ENCODE measurements at places on chromosomes 5 and 9.
A peak's percentile ranks its signal among the peaks of the same experiment; 100 is the strongest.

DNA sequence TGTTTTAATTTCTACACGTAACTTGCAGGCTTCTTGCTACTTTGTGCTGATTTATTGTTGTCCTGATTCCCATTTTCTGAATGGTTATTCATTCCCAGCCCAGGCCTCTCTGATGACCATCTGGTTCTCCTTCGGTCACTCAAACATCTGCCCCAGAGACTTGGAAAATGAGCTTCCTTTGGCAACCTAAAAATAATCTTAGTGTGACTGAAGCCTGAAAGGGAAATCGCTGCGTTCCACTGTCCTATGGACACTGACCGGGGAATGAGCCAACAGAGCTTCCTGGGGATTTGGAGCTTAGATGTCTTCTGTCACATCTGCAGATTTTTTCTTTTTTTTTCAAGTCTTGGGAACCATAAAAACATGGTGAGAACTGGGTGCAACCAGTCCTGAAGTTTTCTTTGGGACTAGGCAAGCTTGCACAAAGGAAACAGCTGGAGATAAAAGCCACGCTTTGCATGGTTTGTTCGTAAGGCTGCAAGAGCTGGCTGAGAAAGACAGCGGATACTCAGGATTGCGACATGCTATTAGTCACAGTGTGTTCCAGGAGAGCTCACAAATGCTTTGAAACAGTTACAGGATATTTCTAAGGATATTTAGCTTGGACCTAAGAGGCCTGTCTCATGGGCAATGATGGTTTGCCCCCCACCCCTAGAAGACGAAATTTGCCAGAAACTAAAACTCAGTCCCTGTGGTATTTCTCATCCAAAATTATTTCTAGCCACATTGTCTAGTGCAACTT lies 146.2 kb downstream of the GOLPH3 start:
- peak; percentile 86 for DNase-seq

DNA sequence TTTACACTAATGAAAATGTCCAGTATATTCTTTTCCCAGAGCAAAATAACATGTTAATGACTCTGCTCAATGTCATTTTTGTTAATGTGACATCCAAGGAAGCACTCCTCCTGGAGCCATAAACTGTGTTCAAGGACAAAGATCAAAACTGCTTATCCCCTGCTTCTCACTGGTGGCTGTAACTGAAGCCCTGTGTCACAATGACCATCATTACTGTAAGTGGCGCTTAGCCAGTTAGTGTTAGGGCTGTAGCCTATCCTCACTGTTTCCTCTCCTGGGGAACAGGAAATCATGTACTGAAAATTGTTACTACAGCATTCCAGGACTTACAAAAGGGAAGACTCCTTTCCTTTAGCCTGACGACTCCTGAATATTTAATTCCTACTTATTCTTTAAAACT lies 71.7 kb upstream of the COX7C start:
- DNase-seq: no peak

DNA sequence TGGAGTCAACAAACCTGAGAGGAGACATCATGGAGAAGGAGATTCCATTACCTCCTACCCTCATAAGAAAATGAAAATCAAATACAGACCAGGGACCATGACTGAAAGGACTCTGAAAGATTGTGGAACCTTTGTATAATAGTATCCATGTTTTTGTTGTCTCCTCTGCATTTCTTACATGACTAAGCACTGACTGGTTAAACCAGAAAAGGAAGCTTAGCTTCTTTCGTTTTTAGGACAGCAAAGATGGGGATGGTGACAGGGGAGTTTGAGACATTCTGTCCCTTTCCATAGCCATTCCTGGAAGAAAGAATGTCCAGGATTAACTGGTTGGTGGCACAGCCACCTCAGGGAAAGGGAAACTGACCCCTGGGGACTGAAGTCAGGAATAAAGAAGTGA lies 22.2 kb downstream of the ITGA1 start:
- DNase-seq: peak; percentile 68

GRCh38 chr9:86639287-86639686 lies 285.1 kb upstream of the TUT7 start:
- no peak for DNase-seq

DNA sequence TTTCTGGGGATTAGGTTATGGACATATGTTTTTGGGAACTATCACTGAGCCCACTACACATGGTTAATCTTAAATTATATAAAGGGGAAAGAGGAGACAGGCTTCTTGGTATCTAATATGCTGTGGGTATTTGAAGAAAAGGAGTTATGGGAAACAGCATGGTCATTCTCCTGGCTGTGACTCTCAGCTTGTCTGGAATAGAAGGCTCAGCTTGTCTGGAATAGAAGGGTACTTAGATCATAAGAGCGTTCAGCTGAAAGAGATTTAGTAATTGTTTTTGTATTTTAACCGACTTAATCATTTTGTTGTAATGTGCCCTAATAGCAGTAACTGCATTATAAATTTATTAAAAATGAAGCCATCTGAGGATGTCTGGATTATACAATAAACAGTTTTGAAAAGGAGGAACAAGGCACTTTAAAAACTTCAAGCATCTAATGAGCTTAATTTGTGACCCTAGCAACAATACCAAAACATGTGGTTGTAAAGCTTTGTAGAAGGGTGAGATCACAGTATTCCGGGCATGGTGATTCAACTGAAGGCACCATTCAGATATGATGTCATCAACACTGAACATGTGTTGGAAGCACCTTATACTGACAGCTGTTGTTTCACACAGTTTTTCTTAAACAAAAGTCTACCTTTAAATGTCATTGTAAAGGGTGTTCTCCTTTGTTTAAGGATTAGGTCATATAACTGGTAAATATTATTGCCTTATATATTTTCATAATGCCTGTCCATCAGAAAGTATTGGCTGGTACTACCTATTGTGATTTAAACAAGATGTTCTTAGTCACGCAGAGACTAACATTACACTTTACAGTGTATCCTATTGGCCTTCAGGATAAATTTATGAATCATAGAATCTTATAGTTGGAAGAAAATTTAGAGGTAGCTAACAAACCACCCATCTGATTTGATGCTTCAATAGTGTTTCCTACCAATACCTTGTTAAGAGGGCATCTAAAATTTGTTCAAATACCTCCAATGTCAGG lies 2174.1 kb upstream of the WWC1 start:
- no peak for DNase-seq

DNA sequence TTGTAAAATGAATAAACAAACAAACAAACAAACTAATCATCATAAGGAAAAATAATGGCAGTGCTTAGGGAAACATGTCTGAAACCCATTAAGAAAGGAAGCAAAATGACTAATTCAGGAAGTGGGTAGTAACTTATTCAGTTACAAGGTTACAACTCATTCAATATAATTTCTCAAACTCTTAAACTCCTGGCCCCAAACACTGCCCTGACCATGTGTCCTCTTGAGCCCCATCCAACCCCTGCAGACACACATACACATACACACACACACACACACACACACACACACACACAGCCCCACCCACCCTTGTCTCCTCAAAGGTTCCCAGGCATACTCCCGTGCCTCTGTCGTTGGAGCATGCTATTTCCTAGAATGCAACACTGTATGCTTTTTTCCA lies 193.9 kb downstream of the SEC61B start:
- peak; percentile 60 for DNase-seq

GRCh38 chr5:115857057-115857479 lies 15.3 kb downstream of the AP3S1 start:
- DNase-seq: no peak

DNA sequence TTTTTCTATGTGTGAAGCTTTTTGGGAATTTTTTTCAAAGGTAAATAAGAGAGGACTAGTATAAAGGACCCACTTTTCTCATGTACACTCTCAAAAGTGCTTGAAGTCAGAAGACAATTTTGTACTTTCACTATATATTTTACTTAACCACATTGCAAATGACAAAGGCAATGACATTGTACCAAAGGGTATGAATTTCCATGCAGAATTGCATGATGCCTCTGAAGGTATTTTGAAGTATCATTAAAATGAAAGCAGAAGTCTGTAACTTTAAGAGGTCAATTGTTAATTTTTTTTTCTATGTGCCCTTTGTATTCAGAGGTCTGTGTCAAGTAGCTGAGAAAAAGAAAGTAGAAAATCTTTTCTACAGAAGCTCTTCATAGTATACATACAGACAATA lies 84.7 kb downstream of the ST8SIA4 start:
- DNase-seq: no peak

GRCh38 chr5:142283304-142283703 lies 41.5 kb downstream of the SPRY4 start:
- DNase-seq: no peak

GRCh38 chr5:10762776-10763500 lies 1.9 kb upstream of the DAP start:
- DNase-seq: no peak

DNA sequence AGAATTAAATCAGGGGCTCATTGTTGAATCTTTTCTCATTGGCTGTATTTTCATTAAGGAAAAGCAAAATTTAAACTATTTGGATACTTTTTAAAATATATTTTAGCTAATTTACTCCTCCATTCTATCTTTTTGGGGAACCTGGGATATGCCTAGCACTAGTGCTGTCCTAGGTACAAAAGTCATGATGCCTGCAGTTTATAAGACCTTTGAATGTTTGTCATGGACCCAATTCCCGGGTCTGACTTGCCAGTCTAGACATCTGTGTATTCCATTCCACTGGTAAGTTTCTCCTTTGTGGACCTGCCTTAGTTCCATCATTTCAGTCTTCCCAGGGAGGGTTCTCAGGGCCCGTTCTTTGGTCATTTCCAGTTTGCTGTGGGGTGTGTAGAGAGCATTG lies 63.0 kb downstream of the WWC1 start:
- DNase-seq: no peak

GRCh38 chr9:76613150-76613781 lies 151.0 kb upstream of the PCA3 start:
- DNase-seq: no peak

GRCh38 chr9:121207371-121207940 lies 5.8 kb upstream of the RAB14 start:
- no peak for DNase-seq

- DNase-seq: no peak
Measured at GRCh38 chr5:142277796-142278195, 47.0 kb downstream of the SPRY4 start.

DNA sequence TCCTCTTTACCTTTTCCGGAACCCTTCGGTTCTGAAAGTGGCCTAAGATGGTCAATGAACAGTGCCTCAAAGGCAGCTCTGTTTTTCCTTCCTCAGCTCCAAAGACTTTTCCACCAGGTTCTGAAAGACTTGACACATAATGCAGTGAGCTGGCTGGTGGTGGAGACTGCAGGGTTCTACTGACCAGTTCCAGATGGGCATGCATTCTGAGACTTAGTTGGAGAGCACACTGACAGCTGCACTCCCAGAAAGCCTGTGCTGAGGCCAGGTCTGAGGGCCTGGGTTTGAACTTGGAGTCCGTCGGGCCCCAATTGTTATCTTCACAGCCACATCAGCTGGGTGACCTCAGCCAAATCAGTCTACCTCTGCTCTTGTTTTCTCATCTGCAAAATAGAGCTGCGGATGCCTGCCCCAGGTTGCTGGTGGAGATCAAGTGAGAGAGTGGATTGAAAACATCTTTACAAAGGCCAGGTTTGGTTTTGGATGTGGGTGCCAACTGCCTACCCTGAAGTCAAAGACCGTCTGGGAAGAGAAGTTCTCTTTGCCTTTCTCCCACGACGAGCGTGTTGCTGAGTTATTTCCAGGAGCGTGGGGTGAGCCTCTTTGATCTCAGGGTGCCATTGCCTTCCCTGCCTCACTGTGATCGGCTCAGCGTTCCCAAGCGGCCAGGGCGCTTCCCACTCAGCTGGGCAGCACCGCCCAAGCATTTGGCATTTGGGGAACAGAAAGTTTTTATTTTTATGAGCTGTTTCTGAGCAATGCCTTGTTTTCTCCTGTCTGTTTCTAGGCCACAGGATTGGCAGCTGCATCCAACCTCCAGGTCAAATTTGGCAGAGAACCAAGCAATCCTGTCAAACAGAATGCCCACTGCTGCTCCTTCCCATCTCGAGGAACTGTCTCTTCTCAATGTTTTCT lies 54.9 kb downstream of the RAD23B start:
- no peak for DNase-seq

GRCh38 chr5:157925786-157926671 lies 67.1 kb upstream of the CLINT1 start:
- no peak for DNase-seq

DNA sequence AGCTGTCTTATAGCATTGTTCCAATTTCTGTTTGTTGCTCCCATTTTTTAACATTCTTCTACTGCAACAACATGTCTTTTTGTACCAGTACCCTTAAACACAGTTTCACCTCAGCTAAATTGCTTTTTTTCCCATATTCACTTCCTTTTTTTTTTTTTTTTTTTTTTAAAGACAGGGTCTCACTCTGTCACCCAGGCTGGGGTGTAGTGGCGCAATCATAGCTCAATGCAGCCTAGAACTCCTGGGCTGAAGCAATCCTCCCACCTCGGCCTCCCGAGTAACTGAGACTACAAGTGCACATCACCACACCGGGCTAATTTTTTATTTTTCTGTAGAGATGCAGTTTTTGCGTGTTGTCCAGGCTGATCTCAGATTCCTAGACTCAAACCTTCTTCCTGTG lies 161.3 kb downstream of the NIPBL start:
- DNase-seq: no peak

DNA sequence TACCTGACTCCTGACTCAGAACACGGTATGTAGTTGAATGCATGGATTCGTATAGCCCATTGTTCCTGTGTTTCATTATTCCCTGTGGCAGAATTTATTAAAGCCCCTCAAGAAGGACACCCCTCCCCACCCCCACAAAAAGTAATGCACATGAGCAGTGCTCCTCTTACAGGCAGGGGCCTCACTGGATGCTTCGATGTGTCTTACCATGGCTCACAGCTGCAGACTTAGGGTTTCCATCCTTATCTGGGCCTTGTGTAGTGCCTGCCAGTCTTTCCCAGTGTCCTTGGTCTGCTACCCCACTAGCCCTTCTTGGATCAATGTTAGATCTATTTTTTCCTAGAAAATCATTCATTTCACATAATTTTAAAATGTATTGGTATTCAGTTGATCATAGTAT lies 14.9 kb downstream of the EXOSC3 start:
- no peak for DNase-seq

- no peak for DNase-seq
Measured at GRCh38 chr5:106363578-106363977, 1307.2 kb downstream of the EFNA5 start.

- DNase-seq: no peak
Measured at GRCh38 chr5:64691291-64691690, 988 bp downstream of the SHISAL2B start.

GRCh38 chr9:115637661-115638060 lies 515.9 kb upstream of the PAPPA start:
- DNase-seq: no peak
